ENCODE measurements at places on chromosomes 5 and 9. TPM values are rescaled to one million over a fixed set of nuclear protein-coding genes. Genes with fewer than 3 reads are reported as not detected.

- no peak for DNase-seq
Observed at GRCh38 chr9:88037285-88037845, 63.0 kb upstream of the CDK20 start.

GRCh38 chr5:154541553-154541952, 63.5 kb upstream of the HAND1 start:
- DNase-seq = no peak

DNA sequence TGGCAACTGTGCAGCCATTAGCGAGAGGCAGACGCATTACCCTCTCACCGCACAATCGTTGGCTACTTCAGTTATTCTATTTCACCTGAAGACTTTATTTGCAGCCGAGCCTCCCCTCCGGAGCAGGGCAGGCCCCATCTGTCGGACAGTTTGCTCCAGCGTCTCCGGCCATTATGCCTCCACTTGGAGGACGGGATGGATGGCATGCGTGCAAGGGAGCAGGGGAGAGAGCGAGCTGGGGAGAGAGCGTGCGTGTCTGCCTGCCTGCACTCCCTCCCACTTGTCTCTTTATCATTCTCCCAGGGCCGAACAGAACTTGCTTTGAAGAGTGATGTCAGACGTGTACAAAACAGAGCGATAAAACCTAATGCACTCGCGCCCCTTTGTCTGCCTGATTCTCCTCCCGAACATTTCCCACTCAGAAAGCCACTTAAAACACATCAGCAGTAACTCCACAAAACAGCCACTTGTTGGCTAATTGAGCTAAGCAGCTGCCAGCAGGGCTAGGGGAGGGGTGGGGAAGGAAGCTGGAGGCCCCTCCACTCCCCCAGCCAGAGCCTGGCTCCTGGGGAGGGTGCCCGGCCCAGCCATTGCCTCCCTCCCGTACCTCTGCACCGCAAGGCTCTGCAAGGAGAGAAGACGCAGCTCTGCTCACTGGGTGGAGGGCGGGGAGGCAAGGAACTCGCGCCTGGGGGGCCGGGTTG, 43.4 kb upstream of the FUBP3 start:
- no peak for DNase-seq

DNA sequence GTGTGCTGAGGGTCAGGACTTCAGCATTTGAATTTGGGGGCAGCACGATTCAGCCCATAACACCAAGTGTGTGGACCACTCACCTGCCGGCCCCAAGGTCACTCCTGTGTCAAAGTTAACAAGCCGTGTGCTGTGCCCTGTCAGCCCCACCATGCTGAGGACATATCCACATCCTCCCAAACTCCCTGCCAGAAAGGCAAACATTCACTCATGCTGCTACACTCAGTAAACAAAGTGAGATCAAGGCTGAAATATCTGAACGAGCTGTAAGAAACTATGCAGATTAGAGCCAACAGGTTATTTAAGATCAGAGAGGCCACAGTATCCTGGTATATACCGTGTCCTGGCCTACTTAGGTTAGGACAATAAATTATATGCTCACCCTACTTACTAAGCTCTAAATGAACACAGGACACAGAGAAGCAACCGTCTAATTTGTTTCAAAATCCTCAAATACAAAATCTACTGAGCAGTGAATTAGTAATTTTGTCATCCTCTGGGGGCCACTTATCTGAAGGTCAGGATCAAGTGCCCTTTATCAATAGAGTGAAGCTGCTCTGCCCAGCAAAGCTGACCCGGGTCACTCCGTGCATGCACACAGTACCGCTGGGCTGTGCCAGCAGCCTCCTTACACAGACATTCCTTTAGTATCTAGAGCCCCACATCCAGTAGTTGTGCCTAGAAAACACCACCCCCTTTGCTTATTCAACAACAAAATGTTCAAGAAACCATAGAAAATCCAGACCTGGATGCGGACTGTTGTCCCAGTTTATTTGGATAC, 28.2 kb downstream of the RETREG1 start:
- no peak for DNase-seq

GRCh38 chr5:171355302-171355724, 32.3 kb upstream of the NPM1 start:
- no peak for DNase-seq

- DNase-seq = peak; percentile 68
Observed at GRCh38 chr5:9265441-9266287, 280.2 kb downstream of the SEMA5A start.

Gene CDC20B
- not detected for total RNA-seq

Gene INSL6
- total RNA-seq = not detected

GRCh38 chr9:35140093-35140492, 21.7 kb upstream of the UNC13B start:
- DNase-seq = no peak

DNA sequence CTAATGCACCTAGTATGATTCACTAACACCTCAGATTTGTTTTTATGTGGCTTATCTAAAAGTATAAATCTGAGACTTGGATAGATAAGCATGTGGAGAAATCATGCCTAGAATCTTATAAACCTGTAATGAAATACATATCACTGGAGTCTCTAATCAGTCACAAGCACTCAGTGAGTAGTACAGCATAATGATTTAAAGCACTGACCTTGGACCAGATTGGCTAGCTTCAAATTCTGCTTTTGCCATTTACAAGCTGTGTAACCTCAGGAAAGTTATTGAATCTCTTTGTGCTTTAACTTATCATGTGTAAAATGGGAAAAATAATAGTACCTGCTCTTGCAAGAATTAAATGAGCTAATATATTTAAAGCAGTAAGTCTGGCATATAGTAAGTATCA, 61.2 kb upstream of the ALDH1A1 start:
- no peak for DNase-seq

DNA sequence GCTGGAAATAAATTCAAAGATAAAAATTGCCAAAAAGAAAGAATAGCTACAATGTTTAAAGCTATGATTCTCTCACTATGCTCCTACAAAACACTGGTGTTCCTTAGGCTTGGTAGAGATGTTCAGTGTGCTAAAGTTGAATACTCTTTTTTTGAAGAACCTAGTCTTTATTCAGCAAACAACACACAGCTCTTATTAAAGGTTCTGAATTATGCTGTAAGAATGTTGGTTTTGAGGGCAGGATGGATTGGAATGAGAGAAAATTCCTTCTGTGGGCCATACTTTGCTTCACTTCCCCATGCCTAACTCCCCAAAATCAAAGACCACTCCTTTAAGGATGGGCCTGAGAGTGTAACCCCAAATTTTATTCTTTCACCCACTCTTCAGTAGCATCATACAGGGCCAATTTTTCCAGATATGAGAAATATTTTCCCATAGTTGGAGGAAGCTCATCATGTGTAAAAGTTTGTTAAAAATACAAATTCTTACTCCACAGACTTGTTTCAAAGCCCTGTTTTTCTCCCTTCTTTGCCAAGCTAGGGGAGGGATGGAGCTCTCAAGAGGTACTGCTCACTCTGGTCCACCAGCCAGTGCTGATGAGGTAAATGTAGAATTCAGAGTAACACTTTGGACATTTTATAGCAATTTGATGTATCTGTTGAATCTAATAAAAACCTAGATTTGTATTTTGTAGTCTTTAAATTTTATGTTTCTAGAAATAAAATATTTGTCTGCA, 99.3 kb downstream of the GDNF start:
- DNase-seq = no peak

Gene EXOSC2
- 11.2 TPM for total RNA-seq

- no peak for DNase-seq
Observed at GRCh38 chr5:64144425-64145215, 21.0 kb upstream of the RNF180 start.

DNA sequence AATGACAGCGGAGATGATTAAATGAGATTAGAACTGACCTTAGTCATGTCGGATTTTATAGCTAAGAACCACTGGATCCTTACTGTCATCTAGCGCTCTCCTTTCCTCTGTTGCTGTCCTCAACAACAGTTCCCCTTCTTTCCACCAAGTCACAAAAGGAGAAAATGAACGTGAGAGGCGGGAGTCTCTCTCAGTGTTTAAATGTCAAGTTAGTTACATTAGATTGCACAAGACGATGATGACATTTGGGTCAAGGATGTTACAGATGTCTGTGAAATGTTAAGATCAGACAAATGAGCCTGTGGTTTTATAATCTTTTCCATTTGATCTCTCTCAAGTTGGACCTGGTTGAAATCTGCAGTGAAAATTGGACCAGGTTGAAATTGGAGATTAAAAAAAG, 53.5 kb downstream of the FBXO38 start:
- DNase-seq = no peak

- peak; percentile 66 for DNase-seq
Observed at GRCh38 chr9:137607141-137607857, 1.8 kb downstream of the ARRDC1 start.

DNA sequence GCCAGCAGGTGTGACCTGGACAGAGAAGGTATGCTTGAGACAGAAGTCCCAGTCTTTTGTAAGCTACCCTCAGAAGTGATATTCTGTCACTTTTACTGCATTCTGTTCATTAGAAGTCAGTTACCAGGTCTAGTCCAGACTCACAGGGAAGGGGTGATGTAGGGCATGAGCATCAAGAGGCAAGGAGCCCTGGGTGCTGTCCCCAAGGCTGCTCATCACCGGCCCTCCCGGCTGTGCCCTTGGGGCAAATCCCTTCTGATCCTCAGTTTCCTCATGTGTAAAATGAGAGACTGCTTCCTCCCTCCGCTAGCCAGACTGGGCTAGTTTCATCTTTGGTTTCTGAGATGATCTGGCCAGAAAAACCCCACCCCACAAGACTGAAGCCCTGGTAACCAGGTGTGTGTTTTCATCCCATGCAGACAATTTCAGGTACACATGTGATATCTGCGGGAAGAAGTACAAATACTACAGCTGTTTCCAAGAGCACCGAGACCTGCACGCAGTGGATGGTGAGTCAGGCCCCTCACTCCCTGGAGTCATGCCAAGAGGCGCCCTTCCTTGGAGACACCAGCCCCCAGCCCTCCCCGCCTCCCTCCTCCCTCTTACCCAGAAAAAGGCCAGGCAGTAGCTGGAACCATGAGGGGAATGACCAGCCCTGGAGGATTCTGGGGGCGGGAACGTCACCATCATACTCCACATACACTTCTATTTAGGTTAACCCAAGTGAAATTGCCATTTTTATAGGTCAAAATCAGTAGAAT, 71.0 kb downstream of the AMBP start:
- no peak for DNase-seq

Measured in Right ventricle myocardium inferior (tissue), 1 donor.